Stimulated activated CD8-positive, alpha-beta memory T cell treated with anti-CD3 and anti-CD28 coated beads, Interleukin-7, amount 100 ng/mL, for 48 hours (primary cell): ENCODE measurements at places on chromosomes 13 and 19.

GRCh38 chr19:48206397-48207093 lies 36.1 kb downstream of the ZSWIM9 start:
- DNase-seq, result no peak

GRCh38 chr19:1428738-1429391 lies 9.3 kb upstream of the RPS15 start:
- DNase-seq, result no peak

DNA sequence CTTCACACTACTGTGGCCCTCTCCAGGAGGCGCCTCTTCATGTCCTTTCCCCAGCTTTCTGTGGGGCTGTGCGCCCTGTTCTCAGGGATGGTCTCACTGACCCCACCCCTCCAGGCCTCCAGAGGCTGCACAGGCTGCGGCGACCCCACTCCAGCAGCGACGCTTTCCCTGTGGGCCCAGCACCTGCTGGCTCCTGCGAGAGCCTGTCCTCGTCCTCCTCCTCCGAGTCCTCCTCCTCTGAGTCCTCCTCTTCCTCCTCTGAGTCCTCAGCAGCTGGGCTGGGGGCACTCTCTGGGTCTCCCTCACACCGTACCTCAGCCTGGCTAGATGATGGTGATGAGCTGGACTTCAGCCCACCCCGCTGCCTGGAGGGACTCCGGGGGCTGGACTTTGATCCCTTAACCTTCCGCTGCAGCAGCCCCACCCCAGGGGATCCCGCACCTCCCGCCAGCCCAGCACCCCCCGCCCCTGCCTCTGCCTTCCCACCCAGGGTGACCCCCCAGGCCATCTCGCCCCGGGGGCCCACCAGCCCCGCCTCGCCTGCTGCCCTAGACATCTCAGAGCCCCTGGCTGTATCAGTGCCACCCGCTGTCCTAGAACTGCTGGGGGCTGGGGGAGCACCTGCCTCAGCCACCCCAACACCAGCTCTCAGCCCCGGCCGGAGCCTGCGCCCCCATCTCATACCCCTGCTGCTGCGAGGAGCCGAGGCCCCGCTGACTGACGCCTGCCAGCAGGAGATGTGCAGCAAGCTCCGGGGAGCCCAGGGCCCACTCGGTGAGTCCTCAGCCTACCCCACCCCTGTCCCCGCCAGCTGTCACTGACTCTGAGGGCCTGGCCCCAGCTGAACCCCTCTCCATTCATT lies 11.2 kb downstream of the ARHGAP33 start:
- DNase-seq, result no peak

DNA sequence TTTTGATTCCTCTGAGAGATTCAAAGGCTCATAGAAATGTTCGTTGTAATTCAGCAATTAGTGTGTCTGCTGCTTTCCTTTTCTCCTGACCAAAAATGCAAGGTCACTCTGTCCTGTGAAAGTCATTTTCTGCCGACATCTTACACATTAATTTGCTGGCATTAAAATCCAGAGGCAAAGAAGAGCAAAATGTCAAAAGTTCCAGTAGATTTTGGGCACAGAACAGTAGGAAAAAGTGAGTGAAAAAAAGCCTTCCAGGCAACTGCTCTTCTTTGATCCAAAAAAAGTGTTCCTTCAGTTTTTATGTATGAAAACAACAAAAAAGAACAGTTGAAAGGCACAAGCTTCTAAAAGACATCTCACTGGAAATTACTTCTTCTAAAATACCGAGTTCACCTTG lies 413.8 kb downstream of the FOXO1 start:
- DNase-seq, result no peak

GRCh38 chr19:35350591-35350990 lies 2.9 kb downstream of the FFAR1 start:
- no peak for DNase-seq

- no peak for DNase-seq
Observed at GRCh38 chr13:30006246-30006645, 155.8 kb upstream of the UBL3 start.

GRCh38 chr13:84439108-84439507 lies 556.8 kb upstream of the SLITRK1 start:
- DNase-seq, result no peak

- peak; percentile 73 for DNase-seq
Observed at GRCh38 chr19:862581-863314, 3.3 kb downstream of the CFD start.
